GDM1 (cell line): ENCODE measurements at places on chromosomes 12 and 14.

- peak; percentile 59 for DNase-seq
Measured at GRCh38 chr12:57008178-57008577, 1.8 kb upstream of the ZBTB39 start.

DNA sequence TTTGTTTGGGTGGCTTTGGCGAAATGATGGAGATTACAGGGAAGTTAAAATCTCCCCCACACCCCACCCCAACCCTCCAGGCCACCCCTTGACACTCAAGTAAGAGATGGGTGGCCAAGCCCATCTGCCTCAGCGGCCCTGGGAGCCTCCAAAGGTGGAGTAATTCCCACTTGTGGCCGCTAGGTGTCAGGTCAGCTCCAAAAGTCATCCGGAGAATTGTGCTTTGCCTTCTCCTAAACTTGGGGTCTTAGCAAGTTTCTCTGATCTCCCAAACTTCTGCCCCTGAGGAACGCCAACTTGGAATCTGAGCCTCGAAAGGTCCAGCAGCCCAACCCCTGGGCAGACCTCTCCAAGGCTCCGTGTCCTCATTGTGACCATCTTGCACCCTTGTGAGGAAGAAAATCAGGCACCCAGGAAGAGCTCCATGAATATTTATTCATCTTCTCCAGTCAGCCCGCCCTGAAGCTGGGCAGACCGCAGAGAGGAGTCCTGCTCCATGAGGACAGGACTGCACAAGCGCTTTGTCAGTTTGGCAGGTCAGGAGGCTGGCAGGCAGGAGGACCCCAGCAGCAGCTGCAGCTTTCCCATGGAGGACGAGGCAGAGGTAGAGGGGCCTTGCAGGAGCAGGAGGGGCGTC, 46.7 kb downstream of the LRRC74A start:
- peak; percentile 46 for DNase-seq

DNA sequence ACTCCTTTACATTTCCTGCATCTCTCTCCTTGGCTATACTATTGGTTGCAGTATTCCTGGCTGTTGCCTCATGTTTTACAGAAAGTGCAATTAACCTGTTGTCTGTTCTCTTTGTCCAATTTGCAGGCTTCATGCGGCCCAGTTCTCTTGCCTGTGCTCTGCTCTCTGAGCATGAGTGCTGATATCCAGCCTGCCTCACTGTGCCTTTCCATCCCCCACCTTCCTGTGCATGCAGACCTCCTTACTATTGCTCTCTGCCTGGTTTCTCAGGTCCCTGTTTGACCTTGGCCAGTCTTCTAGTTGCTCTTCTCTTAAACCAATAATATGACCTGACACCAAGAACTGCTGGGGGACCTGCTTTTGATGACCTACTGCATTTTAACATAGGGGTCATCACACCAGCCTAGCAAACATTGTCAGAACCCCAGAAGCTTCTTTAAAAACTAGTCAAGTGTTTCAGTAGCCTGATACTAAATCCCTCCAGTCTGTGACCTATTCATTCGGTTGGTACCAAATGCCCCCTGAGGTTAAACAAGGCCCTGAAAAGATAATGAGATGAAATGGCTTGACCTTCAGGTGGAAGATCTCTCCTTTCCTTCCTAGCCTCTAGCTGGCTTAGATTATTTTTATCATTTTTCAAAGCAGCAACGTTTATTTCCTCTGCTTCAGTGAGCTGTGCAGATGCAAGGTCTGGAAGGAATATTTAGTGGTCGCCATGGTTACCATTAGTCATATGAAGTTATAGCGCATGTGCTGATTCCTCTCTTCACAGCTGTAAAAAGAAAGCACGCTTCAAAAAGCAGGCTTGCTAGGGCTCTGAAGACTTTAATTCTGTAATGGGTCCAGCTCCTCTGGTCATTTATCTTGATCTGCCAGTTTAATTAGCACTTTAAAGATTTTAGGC, 216.5 kb downstream of the PHLDA1 start:
- DNase-seq: no peak

GRCh38 chr12:113086249-113087164, 30.0 kb downstream of the DTX1 start:
- DNase-seq: no peak

- DNase-seq: no peak
Measured at GRCh38 chr12:3658327-3659163, 94.4 kb downstream of the CRACR2A start.

- no peak for DNase-seq
Measured at GRCh38 chr12:89405626-89406345, 53.5 kb upstream of the DUSP6 start.

- DNase-seq: no peak
Measured at GRCh38 chr12:131766382-131767107, 55.7 kb downstream of the SFSWAP start.

- DNase-seq: no peak
Measured at GRCh38 chr12:94706250-94706661, 55.9 kb upstream of the TMCC3 start.

- DNase-seq: no peak
Measured at GRCh38 chr14:75279153-75279762, 630 bp downstream of the FOS start.

- no peak for DNase-seq
Measured at GRCh38 chr12:100382338-100382737, 25.5 kb downstream of the SLC17A8 start.

- no peak for DNase-seq
Measured at GRCh38 chr12:27105746-27106536, 23.6 kb upstream of the C12orf71 start.

DNA sequence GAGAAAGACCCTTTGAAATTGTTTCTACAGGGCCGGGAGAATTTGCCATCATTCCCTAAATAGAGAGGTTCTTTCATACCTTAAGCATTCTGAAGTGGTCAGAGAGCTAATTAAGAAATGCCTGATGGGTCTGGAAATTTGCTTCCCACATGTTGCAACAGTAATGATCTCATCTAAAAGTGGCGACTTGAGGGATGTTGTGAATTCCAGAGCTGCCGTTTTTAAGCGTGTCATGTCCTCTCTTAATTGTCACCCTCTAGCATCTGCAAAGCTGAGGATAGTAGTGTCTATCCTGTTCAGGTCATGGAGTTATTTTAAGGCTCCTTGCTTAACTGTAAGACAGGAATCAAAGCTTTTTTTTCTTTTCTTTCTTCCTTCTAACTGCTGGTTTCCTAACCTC, 60.4 kb downstream of the FOS start:
- no peak for DNase-seq

DNA sequence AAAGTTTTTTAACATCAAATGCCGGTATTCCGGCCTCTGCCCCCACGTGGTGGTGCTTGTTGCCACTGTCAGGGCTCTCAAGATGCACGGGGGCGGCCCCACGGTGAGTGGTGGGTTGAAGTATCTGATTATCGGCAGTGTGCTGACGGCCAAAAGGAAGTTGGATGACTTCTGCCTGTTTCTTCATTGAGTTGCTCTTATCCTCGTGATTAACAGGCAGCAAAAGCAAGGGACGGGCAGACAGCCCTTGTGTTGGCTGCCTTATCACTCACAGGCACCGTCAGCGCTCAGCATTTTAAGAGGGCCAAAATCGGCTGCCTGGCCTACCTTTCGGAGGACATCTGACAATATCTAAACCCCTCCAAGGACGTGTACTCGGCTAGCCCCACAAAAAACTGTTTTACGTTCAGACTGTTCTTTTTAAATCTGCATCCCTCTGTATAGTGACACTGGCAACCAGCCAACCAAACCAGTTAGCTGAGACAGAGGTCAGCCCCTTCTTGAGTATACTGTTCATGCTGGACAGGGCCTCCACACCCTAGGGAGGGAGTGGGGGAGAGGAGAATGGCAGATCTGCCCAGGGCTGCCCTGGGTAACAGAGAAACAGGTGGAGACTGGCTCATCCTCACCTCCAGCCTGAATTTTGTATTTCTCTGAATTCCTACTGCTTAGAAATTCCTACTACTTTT, 22.9 kb upstream of the AKAP5 start:
- no peak for DNase-seq

DNA sequence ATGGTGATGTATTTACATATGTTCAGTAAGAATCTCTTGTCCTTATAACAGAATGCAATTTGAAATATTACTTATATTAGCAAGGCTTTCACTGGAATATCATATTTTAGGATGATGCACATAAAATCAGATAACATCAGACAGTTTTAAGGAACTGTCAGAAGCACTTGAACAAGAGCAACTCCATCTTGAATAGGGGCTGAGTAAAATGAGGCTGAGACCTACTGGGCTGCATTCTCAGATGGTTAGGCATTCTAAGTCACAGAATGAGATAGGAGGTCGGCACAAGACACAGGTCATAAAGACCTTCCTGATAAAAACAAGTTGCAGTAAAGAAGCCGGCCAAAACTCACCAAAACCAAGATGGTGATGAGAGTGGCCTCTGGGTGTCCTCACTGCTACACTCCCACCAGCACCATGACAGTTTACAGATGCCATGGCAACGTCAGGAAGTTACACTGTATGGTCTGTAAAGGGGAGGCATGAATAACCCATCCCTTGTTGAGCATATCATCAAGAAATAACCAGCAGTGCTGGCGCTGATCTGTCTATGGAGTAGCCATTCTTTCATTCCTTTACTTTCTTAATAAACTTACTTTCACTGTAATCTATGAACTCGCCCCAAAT, 27.6 kb upstream of the ETV6 start:
- DNase-seq: no peak
